Muscle of arm (tissue), 14 donors: ENCODE measurements at places on chromosomes 16 and 17.

- no peak for DNase-seq
Measured at GRCh38 chr16:78325468-78326352, 226.3 kb downstream of the WWOX start.

DNA sequence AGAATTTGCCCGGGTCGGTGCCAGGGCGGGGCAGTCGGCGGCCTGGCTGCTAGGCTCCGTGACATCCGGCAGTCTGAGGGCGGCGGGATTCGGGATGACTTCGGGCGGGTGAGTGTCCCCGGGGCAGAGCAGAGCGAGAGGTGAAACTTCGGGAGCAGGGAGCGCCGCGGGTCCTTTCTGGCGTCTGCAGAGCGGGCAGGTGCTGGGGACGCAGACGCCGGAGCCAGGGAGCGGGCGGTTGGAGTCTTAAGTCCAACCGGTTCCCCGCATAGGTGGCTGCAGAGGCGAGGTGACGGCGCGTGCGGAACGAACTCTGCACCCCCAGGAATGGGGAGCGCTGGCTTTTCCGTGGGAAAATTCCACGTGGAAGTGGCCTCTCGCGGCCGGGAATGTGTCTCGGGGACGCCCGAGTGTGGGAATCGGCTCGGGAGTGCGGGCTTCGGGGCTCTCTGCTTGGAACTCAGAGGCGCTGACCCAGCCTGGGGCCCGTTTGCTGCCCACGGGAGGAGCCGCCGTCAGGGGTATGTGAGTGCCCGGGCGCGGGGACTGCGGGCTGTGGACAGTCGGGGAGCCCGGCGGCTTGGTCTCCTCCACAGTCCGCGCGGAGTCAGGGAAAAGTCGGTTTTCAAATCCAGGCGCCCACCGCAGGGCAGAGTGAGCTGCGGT, at the start of gene B4GALNT2:
B4GALNT2 (plus strand) TSS at position 71 of the 666 bp plus-strand sequence; CDS start at position 95, 24 bp downstream.
- no peak for DNase-seq

DNA sequence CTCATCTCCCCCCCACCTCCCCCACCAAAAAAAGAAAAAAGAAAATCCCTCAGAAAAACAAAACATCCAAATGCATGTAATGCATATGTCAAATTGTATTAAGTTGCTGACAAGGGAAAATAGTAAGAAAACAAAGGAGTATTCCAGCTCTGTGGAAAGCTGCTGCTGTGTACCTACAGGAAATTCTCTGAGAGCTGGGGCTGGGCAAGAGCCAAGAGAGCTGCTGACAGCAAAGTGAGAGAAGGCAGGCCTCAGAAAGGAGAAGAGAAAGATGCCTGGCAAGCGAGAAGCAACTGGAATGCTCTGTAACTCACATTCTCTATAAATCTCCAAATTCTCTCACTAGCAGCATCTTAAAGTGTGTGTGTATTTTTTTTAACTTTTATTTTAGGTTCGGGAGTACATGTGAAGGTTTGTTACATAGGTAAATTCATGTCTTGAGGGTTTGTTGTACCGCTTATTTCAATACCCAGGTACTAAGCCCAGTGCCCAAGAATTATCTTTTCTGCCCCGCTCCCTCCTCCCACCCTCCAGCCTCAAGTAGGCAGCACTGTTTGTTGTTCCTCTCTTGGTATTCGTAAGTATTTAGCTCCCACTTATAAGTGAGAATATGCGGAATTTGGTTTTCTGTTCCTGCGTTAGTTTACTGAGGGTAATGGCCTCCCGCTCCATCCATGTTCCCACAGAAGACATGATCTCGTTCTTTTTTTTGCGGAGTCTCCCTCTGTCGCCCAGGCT, 24.4 kb downstream of the CNTROB start:
- DNase-seq = peak; percentile 25

GRCh38 chr17:5571281-5571680, 13.0 kb downstream of the NLRP1 start:
- DNase-seq = no peak

DNA sequence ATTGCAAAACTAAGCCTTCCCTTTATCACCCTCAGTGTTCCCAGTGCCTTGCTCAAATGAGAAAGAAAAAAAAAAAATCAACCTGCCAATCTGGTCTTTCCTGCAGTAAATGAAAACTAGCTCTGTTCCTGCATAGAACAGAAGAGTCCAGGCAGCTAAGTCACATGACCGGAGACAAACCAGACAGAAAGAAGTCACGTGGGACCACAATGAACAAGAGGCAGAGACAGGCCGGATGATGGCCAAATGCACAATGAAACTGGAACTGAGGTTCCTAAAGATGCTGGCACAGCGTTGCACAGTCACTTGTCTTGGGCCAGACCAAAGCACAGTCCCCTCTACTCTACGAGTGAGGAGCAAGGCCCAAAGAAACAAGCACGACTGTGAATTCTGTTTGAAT, 172.5 kb downstream of the GRIN2A start:
- DNase-seq = no peak

DNA sequence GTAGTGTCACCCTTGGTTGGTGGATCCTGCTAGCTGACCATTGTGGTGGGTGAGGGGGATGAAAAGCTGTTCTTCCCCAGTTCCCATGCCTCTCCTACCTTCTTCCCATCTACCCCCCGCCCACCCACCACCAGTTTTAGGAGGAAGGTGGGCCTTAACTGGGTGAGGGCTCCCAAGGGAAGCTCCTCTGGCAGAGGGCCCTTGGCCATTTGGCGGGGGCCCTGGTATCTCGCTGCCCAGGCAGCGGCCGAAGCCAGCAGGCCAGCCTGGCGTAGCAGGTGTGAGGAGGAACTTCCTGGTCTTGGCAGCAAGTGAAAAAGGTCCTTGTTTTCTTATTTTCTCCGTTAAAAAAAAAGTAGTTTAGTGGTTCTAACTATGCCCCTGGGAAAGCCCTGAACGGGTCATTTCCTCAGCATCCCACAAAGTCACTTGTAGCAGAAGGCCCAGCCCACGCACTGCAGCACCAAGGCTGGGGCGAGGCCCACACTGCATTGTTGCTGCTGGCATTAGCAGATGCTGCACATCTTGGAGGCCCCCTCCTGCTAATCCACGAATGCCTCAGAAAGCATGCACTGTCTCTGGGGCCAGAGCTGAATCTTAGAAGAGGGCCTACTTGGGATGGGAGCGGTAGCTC, 72.5 kb downstream of the MPRIP start:
- no peak for DNase-seq

DNA sequence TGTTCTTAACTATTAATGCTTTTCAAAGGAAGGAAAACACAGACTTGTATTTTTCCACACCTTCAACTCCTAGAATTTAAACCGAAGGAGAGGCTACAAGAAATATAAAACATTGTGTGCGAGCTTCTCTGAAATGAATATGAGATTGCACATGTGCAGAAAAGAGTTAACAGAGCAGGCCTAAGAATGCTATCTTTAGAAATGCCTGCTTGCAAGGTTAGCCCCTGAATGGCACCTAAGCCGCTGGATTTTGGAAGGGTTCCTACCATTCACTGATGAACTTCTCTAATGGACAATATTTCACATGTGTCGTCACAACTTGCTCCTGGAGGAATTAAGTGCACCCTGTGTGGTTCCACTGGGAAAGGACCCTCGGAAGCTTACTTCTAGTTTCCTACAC, 69.3 kb downstream of the FBXL20 start:
- no peak for DNase-seq

DNA sequence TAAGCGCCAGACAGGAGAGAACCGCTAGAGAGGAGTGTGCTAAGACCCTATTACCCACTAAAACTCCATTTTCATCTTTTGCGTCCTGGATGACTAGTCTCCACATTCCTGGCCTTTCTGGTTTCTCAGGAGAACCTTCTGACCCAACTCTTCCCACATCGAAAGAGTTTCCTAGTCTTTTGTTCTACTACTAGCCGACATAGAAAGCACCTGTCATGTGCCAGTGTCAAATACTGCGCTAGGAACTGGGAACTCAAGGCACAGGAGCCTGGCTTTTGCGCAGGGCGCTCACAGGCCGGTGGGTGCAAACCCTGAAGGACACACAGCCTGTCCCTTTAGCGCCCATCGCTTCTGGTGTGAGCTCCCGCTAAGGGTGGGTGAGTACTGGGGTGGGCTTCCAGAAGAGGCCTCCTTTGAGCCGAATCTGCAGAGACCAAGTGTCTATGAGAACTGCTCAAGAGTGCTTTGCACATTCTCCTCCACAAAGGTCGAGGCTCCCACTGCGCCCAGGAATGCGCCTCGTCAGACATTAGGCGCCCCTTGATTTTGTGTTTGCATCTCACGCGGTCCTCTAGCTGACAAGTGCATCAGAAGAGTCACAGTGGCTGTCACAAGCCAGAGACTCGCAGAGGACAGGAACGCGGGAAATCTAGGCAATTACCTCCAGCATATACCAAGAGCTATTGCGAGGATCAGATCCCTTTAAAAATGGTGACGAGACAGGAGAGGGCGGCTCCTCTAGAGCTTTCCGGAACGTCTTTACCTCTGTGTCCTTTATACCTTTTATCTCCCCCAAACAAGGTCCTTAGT, 2.0 kb upstream of the PSMB3 start:
- DNase-seq = no peak

- no peak for DNase-seq
Measured at GRCh38 chr17:40563220-40564052, 1.8 kb downstream of the CCR7 start.

DNA sequence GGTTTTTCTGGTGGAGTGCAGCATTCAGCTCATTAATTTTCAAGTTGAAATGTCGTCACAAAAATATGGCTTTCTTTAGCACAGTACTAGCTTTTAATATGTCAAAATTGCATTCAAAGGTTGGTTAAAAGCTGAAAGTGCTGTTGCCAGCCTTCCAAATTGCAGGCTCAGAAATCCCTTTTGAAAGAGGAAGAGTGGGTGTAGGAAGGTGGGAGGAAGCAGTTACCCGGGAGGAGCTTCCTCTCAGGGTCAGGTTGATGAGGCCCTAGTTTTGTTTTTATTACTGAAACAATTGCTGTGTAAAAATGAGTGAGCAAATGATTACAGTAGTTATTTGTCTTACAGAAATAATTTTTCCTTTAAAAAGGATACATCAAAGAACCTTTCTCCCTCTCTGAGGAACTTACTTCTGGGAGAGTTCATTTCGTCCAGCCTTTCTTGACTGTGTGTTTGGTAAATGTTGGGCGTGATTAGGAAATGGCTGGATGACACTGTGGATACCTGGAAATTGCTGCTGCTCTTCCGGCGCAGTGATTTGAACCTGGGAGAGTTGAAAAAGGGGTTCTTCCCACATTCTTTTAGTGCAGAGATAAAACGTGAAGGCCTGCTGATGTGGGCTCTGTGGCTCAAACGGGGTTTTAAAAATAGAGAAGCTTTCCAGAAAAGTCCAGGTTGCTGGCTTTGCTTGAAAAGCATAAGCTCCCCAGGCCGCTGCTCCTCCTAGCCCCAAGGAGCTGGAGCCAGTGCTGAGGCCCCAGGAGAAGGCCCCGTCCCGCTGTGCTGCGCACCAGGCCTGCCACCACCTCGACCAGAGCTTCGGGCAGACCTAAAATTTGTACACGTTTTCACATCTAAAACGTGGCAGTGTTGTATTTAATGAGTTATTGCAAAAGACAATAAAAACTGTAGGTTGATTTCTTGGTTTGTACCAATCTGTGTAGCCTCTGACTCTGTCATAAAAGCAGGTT, 41.7 kb downstream of the SEC14L1 start:
- DNase-seq = no peak

GRCh38 chr17:7932483-7932891, 481 bp downstream of the CNTROB start:
- DNase-seq = no peak

- DNase-seq = no peak
Measured at GRCh38 chr17:8475227-8475626, 39.5 kb downstream of the NDEL1 start.

- DNase-seq = no peak
Measured at GRCh38 chr17:44384823-44385286, 4.6 kb downstream of the ITGA2B start.

DNA sequence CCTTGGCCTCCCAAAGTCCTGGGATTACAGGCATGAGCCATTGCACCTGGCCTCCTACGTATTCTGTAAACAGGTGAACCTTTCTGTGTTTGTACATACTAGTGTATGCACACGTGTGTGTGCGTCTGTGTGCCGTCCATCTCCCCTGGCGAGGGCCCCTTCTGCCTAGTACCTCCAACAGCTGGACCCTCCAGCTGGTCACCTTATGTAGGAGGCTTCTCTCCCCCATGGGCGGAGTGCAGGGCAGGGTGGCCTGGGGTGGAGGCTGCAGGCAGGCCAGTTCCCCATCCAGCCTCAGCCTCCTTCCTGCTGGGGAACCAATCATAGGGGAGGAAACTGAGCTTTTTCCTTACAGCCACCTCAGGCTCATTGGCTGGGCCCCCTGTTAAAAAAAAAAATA, 24.4 kb upstream of the DOC2B start:
- no peak for DNase-seq

- no peak for DNase-seq
Measured at GRCh38 chr16:14527411-14528044, 102.5 kb downstream of the PARN start.

GRCh38 chr17:7285679-7286078, 4.2 kb downstream of the SLC2A4 start:
- no peak for DNase-seq

DNA sequence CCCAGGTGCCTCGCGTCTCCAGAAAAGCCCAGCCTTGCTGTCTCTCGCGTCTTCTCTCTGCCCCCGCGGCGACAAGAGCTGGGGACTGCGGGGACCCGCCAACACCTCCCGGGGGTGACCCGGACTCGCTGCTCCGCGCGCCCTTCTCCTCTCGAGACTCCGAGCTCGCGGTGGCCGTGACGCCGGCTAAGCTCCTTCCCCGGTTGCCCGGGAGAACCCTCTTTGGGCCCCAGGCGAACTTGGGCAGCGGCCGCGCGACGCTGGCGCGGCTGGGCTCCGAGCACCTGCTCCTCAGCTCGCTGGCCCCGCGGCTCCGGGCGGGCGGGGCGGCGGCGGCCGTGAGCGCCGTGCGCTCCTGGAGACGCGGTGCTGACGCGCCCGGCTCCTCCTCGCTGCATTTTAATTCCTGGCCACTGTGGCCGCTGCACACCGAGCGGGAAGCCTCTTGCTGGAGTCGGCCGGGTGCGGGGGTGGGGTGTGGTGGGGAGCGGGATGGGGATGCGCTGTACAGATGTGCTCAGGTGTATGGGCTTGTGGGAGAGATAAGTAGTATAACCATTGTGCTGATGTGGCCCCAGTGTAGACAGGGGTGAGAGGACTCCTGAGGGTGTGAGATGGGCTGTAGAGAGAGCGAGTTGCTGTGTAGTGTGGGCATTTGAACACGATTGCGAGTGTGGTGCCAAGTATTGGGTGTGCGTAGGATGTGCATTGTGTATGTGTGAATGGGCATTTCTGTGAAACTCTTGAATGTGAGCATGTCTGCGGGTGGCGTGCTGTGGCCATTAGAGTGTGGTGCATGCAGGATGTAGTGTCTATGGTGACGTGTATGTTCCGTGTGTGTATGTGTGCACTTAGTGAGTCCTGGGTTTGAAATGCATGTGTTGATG, at the start of gene ASIC2:
ASIC2 (minus strand) TSS at position 315 of the 887 bp plus-strand sequence.
- DNase-seq = no peak
